Amniotic stem cell (primary cell): ENCODE measurements at places on chromosomes 2 and 18.

- DNase-seq = no peak
These were observed 228.3 kb downstream of the C1D start for GRCh38 chr2:67834482-67834881.

DNA sequence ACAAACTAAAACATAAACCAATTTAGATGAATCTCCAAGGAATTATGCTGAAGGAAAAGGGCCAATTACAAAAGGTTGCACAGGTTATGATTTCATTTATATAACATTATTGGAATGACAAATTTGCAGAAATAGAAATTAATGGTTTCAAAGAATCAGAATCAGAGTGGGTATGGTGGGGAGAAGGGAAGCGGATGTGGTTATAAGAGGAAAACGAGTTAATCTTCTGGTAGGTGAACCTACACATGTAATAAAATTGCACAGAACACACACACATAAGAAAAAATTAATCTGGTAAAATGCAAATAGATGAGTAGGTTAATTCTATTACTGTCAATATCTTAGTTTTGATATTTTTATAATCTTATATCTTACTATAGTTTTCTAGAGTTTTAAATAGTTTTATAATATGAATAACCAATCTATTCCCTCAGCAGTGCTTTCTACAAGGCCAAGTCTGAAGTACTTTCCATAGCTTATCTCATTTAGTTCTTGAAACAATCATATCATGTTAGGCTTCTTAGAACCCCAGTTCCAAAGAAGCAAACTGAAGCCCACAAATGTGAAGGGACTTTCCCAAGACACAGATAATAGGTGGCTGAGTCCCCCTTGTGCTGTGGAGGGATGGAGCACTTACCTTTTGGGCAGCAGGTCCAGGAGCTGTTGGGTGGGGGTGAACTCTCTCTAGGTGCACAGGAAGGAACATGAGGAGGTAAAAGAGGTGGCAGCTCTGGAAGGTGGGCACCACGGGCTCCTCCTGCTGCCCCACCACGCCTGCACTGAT is 31.5 kb downstream of the ZNF519 start:
- DNase-seq = no peak

DNA sequence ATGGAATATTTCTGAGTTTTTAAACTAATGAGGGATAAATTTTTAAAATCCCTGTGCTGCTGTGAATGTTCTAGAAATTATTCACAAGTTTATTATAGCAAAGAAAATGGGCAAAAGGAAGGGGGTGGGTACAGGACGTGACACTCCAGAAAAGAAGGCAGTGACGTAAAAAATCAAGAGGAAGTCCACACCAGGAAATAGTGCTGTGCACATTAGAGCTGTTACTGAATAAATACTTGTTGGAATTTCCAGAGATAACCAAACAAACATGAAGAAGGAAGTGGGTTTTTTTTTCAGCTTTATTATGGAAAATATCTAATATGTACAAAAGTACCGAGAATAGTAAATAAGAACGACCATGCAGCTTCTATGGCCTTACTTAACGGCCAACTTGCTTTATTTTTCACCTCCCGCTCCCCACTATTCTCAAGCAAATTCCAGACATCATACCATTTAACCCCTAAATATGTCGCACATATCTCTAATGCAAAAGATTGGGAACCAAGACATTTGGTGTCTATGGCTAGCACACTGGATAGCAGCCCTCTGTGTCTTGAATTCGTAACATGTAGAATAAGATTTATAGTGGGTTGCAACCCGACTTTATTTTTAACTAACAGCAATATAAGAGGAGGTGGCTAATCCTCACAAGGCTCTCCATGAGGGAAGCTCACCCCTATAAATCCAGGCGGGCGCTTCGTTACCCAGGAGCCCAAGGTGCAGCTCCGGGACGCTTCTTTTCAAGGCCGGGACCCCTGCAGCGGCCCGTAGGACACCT is 580 bp upstream of the NDUFV2 start:
- no peak for DNase-seq

DNA sequence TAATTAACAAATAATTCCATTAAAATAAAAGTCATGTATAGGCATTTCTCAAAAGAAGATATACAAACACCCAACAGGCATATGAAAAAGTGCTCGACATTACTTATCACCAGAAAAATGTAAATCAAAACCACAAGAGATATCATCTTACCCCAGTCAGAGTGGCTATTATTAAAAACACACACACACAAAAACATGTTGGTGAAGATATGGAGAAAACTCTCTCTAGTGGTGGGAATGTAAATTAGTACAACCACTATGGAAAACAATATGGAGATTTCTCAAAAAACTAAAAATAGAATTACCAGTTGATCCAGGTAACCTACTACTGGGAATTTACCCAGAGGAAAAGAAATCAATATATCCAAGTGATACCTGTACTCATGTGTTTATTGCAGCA is 966.3 kb upstream of the POU3F3 start:
- no peak for DNase-seq

DNA sequence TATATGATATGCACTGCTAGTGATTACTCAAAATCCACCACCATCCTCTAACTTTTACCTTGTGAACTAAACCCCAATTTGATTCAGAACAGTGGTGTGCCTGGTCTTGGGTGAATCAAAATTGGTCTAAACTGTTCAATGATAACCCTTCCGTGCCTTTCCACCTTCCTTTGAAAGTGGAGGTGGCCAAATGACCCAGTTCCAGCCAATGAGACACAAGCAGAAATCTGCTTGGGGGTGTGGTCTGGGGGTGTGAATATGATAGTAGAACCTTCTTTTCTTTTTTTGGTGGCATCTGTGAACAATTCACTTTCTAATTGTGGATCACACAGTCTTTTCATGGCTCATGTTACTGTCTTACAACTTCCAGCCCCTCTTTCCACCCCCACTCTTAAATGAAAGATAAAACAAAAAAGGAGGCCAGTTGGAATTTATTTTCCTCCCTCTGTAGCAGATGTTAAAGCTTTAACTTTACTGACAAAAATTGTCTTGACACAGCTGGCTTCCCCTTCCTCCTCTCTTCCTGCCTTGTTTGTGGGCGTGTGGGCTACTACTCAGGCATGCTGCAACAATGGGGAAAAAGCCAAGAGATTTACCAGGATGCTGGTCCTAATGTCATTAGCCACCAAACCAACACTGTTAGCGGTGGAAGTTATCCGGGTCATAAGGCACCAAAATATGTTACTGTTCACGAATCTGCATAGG is 58.8 kb upstream of the ANKRD44 start:
- DNase-seq = no peak

- no peak for DNase-seq
These were observed 364.5 kb downstream of the MTX2 start for GRCh38 chr2:176633754-176634153.

- DNase-seq = no peak
These were observed 1629.7 kb upstream of the TMEFF2 start for GRCh38 chr2:193824474-193824873.

DNA sequence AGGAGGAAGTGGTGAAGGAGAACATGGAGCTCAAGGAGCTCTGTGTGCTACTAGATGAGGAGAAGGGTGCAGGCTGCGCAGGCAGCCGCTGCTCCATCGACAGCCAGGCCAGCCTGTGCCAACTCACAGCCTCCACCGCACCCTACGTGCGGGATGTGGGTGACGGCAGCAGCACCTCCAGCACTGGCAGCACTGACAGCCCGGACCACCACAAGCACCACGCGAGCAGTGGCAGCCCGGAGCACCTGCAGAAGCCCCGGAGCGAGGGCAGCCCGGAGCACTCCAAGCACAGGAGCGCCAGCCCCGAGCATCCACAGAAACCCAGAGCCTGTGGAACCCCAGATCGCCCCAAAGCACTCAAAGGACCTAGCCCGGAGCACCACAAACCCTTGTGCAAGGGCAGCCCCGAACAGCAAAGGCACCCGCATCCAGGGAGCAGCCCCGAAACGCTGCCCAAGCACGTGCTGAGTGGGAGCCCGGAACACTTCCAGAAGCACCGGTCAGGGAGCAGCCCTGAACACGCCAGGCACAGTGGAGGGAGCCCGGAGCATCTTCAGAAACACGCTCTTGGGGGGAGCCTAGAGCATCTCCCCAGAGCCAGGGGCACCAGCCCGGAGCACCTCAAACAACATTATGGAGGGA is 9.0 kb downstream of the CCDC85A start:
- DNase-seq = no peak
